ENCODE measurements at places on chromosomes 4 and X.
A peak's percentile ranks its signal among the peaks of the same experiment; 100 is the strongest.

- no peak for DNase-seq
Observed at GRCh38 chrX:107718156-107718621, 57.4 kb downstream of the TSC22D3 start.

- peak; percentile 0 for DNase-seq
Observed at GRCh38 chrX:38627683-38628082, 66.3 kb downstream of the TSPAN7 start.

- no peak for DNase-seq
Observed at GRCh38 chrX:142156567-142156966, 48.5 kb downstream of the MAGEC2 start.

GRCh38 chr4:154506253-154506652 is 14.7 kb upstream of the DCHS2 start:
- no peak for DNase-seq

DNA sequence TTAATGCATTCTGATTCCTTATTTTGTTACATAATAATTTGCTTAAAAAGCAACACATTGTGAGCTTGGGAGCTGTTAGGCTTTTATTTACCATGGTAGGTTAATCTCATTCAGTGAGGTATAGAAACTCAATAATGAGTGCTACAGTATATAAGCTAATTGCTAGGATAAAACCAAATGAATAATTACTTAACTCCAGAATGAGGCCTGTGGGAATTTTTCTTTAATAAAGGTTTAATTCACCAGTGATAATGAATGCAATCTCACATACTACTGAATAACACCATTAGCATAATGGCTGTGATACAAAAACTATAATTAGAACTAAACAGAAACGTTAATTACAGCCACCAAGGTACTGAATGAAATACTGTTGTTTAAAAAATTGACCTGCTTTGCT is 326.3 kb downstream of the IQCM start:
- DNase-seq, result no peak

- DNase-seq, result no peak
Observed at GRCh38 chrX:154804957-154805695, at the start of gene MPP1. Gene MPP1 (minus strand): TSS chrX:154805485. CDS start chrX:154805373, 112 bp downstream.
